ENCODE measurements at places on chromosomes 12 and 14.

GRCh38 chr14:104749111-104749649, 3.8 kb upstream of the SIVA1 start:
- no peak for DNase-seq

GRCh38 chr14:53875324-53875897, 81.2 kb downstream of the BMP4 start:
- no peak for DNase-seq

DNA sequence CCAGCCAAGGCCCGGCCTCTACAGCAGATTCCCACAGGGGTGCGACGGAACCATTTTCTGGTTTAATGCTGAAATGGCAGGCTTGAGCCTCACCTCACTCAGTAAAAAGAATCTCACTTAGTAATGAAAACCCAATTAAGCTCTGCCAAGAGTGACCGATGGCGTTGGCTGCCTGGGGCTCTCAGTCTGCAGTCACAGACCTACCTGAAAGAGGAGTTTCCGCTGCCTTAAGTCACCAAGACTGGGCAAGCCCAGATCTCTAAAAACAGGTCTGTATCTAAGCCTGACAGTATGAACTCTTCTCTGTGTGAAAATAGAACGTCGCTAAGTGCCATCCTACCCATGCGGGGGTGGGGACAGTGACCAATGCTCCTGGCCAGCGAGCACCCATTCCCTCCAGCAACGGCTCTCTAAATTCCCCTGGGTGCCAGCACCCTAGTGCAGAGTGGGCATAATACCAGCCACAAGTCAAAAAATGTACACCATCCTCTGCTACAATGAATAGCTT, 107.3 kb downstream of the FOXN3 start:
- DNase-seq, result no peak

DNA sequence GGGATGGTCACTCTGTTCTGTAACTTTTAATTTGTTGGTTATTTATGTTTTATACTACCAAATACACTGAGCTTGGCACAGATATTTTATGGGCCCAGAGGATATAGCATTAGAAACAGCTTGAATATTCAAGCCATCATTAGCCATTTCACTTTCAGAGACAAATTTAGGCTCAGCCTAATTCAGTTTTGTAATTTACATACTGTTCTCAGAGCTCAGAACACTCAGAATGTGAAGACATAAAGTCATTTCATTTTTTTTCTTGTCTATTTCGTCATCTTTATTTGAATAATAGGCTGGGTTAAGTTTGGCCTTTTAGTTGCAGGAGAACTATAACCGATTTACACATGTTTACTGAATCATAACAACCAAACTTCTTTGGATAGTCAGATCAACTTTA, 361.7 kb downstream of the SNAPC1 start:
- DNase-seq, result no peak

GRCh38 chr12:115245020-115245419, 561.0 kb upstream of the TBX3 start:
- no peak for DNase-seq

DNA sequence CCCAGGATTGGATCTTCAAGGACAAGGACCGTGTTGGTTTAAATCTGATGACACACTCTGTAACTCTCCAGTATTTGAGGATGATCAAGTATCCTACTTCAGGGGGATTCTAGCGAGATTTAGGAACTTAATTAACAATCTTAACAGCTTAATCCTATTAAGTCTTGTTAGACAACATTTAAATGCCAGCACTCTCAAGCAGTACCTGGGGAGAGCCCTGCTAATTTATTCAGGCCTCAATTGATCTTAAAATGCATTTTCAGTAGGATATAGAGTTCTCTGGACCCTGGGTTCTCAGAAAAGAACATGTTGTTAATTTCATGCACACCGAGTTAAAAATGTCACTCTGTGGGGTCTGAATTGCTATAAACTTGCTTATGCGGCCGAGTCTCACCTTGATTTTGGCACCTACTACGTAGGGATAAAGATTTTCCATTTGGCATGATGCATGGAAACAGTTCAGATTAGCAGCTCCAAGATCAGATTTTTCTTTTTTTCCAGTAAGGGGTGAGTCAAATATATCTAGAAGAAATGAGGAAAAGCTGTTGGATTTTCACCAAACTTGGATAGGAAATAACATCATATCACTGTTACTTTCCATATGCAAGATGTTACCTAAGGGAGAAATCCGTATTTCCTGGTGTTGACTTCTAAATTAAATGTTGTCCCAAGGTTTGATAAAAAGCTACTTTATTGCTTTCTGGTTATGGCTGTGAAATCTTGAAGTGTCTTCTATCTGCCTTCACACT, 76.1 kb downstream of the SLC24A4 start:
- no peak for DNase-seq

- no peak for DNase-seq
Observed at GRCh38 chr14:37602605-37603453, 7.4 kb downstream of the TTC6 start.

Data from activated CD4-positive, alpha-beta T cell treated with anti-CD3 and anti-CD28 coated beads, Interleukin-2, Interleukin-4, amounts not matched to agents 100 ng/mL and 50 ng/mL, durations not matched to agents 16 hours and 8 hours (primary cell).